Hepatic stellate cell (primary cell): ENCODE measurements at places on chromosomes 2 and 18.

GRCh38 chr2:62186156-62186905 is 9.6 kb upstream of the B3GNT2 start:
- no peak for DNase-seq

DNA sequence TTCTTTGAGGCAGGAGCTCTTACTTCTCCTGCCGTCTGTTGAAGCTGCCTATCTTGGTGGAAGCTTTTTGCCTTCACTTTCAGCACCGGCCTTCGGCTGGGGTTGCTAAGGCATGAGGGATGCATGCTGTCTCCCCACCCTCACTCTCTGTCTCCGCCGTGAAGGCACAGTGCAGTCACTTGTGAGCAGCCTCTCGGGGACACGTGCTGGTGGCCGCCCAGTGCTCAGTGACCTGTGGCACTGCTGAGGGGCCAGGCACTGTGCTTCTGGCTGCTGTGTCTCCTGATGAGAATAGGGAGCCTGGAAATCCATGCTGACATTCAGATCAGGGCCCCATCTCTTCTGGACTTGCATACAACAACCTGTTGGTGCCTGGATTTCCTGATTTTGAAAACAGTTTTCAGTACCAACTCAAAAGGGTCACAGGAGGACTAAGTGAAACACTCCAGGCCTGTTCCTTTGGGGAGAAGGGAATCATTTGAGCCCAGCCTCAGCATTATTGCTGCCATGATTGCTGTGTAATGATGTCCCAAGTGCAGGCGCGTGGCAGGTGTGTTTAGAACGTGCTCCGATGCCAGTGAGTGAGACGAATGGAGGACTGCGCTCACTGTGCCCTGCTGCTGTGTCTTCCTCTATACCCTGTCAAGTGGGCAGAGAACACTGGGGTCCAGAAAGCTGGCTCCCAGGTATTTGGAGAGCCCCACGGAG is 218.1 kb downstream of the SEPTIN10 start:
- DNase-seq = no peak

GRCh38 chr18:76275727-76276313 is 219.2 kb downstream of the ZNF516 start:
- no peak for DNase-seq

- DNase-seq = no peak
Observed at GRCh38 chr2:12990523-12990922, 273.8 kb downstream of the TRIB2 start.

DNA sequence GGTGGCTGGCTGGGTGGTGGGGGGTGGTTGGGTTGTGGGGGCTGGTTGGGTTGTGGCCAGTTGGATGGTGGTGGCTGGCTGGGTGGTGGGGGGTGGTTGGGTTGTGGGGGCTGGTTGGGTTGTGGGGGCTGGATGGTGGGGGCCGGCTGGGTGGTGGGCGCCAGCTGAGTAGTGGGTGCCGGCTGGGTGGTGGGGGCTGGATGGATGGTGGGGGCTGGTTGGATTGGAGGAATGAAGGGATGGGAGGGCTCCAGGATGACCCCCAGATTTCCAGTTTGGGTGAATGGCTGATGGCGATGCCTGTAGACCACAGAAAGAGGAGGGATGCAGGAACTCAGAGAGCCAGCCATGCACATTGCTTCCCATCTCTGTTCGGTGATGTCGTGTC is 26.8 kb upstream of the GPR17 start:
- no peak for DNase-seq

DNA sequence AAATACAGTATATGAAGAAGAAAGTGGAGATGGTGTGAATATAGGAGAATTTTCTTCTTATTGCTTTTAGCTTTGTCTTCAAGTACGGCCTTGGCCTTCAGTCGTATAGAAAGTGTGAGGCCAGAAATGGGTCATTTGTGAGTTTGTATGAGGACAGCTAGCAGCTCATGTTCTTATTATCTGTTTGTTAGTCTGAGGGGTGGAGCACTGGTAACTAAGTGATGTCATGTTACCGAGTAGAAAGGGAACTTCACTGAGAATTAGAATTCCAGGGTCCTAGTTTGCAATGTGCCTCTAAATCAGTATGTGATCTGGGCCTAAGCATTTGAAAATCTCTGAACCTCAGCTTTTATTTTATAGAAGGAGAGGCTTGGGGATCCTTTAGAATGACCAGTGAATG is 588.6 kb downstream of the NRXN1 start:
- no peak for DNase-seq

DNA sequence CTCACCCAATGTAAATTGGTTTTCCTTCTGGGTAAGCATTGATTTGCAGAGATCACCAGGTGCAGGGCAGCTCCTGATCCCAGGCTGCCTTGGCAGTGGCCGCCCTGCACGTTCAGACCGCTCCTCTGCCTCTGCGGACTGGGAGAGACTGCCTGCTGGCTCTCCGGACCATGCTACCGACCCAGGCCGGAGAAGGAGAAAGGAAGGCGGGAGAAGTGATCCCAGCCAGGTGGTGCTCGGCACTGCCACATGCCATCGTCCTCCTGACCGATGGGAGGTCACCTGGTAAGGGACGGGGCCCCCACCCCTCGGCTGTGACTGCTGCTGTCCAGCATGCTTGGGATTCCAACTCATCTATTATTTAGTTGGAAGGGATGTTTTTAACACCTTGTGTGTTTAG is 108.1 kb upstream of the POU3F3 start:
- no peak for DNase-seq

GRCh38 chr2:30204281-30204680 is 27.1 kb upstream of the LBH start:
- no peak for DNase-seq

- DNase-seq = no peak
Observed at GRCh38 chr2:84427235-84428138, 31.6 kb downstream of the SUCLG1 start.

DNA sequence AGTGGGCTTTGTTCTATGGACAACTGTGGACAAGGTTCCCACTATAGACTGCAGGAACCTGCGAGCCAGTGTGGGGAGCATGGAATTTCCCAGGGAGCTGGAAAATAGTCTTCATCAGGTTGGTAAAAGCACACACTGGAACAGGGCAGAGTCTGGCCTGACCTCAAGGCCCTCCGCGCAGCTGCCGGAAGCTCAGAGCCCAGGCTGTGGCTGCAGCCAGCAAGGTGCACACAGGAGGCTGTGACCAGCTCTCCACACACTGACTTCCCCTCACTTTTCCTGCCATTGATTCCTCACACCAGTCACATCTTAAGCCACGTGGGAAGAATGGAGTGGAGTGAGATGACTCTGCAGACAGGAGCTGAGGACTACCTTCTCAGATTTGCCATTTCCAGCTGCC is 19.1 kb downstream of the MAL start:
- DNase-seq = no peak

DNA sequence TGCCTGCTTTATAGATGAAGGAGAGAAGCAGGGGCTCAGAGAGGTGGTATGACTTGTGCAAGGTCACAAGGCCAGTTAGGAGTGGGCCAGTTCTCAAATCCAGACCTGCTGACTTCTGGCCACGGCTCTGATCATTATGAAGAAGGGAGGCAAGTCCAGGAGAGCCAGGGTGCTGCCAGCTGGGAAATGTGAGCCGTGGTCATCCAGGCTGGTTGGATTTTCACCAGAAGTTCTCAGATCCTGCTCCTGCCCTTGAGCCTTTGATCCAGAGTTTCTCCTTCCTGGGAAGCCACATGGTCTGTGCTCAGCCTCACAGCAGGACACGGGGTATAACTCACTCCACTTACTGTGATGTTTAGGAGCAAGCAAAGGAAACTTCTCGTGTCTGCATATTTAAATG is 239.9 kb downstream of the KLHL29 start:
- no peak for DNase-seq

DNA sequence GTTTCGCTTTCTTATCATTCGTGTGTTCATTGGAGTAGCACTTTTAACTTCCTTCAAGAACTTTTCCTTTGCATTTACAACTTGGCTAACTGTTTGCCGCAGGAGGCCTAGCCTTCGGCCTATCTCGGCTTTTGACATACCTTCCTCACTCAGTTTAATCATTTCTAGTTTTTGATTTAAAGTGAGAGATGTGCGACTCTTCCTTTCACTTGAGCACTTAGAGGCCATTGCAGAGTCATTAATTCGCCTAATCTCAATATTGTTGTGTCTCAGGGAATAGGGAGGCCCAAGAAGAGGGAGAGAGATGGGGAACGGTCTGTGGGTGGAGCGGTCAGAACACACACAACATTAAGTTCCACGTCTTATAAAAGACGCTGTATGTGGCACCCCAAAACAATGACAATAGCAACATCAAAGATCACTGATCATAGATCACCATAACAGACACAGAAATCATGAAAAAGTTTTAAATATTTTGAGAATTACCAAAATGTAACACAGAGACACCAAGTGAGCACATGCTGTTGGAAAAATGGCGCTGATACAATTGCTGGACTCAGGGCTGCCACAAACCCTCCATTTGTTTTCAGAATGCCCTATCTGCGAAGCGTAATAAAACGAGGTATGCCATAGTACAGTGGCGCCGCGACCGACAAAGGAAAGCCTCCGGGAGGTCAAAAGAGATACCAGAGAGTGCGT is 553 bp downstream of the TIGD1 start:
- DNase-seq = no peak
